Left ventricle myocardium inferior (tissue), 1 donor: ENCODE measurements at places on chromosomes 11 and 22. TPM values are rescaled to one million over a fixed set of nuclear protein-coding genes. Genes with fewer than 3 reads are reported as not detected.
A peak's percentile ranks its signal among the peaks of the same experiment; 100 is the strongest.

- H3K4me3 ChIP-seq, result no peak overlapping the region
- H3K27ac ChIP-seq, result no peak overlapping the region
- no peaks in the 10 kb centered on the region for H3K27me3 ChIP-seq
- no peaks in the 10 kb centered on the region for H3K4me1 ChIP-seq
Observed at GRCh38 chr11:82924522-82925224, 23.1 kb downstream of the DDIAS start.

DNA sequence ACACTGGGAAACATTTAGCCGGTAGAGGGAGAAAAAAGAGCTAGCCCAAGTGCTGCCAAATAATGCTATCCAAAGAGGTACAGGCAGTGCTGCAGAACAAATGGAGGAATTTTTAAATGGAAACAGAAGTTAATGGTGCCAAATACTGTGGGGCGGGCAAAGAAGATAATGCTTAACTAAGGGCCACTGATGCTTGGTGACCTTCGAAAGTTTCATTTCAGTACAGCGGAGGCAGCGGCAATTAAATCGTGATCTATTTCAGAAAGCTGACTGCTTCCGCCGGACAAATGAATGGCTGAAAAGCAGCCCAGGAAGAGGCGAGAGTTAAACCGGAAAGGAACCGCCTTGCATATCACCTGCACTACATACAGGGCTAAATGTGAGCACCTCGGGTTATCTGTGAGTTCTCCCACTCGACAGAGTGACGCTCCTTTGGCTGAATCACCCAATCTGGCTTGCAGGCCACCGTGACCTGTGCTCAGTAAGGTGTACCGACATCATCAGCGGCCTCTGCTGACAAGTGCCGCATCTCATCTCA lies 42.1 kb downstream of the CADM1 start:
- H3K27me3 ChIP-seq, result no peaks in the 10 kb centered on the region
- H3K36me3 ChIP-seq, result no peaks in the 10 kb centered on the region
- H3K4me1 ChIP-seq, result peaks cover 10% of the 10 kb centered on the region
- DNase-seq, result peak; percentile 18
- peak overlapping the region; percentile 73 for H3K27ac ChIP-seq

GRCh38 chr22:20578192-20578591 lies 70.8 kb downstream of the MED15 start:
- no peaks in the 10 kb centered on the region for H3K27me3 ChIP-seq
- H3K4me1 ChIP-seq, result peaks cover 36% of the 10 kb centered on the region
- no peak overlapping the region for H3K4me3 ChIP-seq
- H3K36me3 ChIP-seq, result peaks cover 73% of the 10 kb centered on the region

The ZC3H12C gene
- 16.8 TPM for total RNA-seq
